Stimulated activated CD4-positive, alpha-beta T cell treated with anti-CD3 and anti-CD28 coated beads, TNF-alpha, amount 100 ng/mL, for 24 hours (primary cell): ENCODE measurements at places on chromosomes 6 and 20.

DNA sequence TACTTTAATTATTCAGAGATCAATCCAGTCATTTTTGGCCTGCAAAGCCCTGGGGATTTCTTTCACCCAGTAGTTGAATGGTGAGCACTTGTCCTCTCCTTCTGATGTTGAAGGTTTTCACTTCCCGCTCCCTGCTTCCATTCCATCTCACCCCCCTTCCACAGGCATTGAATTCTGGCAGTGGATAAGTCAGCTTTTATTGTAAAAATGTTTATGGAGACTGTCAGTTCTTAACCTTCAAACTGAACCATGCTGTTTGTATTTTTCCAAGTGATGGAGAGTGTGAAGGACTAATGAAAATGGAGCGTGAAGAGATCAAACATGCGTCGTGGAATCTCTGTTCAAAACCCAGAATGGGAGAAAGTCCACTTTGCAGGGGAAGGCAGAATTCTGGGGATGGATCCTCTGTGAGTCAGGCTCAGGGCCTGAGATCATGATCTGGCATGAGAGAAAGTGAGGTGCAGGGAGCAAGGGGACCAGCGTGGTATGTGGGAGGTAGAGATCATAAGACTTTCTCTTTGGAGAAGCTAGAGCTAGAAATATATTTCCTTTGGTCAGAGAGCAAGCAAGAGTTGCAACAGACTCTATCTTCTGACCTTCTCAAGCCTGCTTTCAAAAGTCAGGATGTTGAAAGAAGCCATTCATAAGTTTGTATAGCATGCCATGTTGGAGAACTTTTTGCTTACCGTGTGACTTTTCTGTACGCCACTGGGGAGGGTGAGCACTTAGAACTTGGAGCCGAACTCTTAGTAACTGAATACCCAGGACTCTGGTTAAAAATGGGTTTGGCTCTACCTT, 30.2 kb downstream of the ISM1 start:
- DNase-seq, result no peak

- no peak for DNase-seq
Observed at GRCh38 chr6:16360365-16360764, 122.0 kb downstream of the GMPR start.

- no peak for DNase-seq
Observed at GRCh38 chr6:113344969-113345368, 512.2 kb upstream of the MARCKS start.

- peak; percentile 54 for DNase-seq
Observed at GRCh38 chr20:5788385-5788895, 38.2 kb downstream of the SHLD1 start.

DNA sequence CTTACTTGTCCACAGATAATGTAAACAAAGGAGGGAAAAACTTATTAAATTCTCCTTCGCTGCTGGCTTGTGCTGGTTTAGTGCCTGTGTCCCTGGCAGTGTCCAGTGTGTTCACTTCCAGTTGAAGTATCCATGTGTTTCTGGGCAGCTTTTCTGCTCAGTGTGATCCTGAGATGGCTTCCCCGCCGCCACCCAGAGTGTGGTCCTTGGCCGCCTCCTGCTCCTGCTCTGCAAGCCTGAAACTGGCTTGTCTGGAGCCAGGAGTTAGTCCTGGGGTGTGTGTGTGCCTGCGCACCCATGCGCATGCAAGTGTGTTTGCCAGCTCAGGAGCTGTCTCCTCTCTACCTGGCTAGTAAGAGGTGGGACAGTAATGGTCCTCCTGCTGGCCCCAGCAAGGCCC, 7.2 kb downstream of the BTBD3 start:
- DNase-seq, result no peak

- DNase-seq, result peak; percentile 37
Observed at GRCh38 chr20:23937303-23938117, 51.1 kb downstream of the GGTLC1 start.

DNA sequence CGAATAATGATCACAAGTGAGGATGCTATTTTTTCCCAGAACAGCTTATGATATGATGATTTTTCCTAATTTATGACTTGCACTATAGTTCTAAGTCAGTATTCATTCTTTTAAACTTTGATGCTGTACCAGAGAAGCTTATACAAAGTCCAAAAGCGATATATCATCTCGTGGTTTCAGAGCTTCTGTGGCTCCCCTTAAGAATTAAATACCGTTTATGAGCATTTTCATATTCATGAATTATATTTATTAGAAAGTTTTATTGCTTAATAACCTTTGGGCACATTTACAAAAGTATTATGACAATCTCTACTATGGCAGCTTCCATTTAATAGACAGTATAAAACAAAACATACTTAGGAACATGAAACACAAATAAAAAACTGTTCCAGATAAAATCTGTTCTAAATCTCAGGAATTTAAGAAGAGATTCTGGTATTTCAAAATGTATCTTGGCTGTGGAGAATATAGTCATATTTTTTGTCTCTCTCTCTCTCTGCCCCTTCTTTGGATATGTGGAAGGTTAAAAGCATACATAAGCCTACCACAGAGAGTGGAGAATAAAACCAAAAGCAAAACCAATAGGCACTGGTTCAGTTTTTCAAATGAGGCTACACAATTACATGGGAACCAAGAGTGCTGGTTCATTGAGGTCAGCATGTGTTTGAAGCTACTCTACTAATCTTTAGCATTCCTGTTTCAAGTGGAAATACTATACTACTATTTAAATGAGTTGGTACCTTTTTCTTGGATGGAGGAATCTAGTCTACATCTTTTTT, 884.5 kb upstream of the GJE1 start:
- no peak for DNase-seq

DNA sequence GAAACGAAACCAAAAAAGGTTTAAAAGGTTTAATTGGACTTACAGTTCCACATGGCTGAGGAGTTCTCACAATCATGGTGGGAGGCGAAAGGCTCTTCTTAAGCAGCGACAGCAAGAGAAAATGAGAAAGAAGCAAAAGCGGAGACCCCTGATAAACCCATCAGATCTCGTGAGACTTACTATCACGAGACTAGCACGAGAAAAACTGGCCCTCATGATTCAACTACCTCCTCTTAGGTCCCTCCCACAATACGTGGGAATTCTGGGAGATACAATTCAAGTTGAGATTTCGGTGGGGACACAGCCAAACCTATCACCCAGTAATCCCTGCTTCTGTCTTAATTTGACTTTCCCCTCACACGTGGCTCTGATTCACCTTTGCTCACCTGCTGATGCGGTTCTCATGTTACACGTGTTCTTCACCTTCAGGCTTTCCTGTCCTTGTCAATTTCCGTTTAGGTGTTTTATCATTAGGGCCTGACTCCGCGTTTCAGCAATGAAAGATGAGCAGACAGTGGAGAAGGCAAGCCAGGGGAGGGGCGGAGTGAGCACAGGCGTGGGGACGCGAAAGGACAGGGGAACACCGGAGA, 57.1 kb downstream of the AGPAT4 start:
- DNase-seq, result no peak

DNA sequence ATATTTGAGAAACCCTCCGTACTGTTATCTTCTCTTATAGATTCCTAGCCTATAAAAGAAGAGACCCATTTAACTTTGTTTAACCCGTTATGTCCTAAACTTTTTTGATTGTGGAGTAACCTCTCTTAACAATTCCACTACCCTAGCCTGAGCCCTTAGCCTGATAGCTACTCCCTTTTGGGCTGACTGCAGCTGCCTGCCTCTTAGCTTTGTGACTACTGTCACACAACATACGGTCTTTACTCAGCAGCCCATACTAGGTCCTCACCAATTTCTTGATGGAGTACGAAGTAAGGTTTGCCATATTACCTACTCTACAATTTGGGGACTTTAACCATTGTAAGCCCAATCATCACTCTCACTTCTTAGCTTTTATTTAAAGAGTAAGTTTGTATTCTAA, 72.7 kb downstream of the QRSL1 start:
- DNase-seq, result no peak
